ENCODE measurements at places on chromosomes 2 and 18.

DNA sequence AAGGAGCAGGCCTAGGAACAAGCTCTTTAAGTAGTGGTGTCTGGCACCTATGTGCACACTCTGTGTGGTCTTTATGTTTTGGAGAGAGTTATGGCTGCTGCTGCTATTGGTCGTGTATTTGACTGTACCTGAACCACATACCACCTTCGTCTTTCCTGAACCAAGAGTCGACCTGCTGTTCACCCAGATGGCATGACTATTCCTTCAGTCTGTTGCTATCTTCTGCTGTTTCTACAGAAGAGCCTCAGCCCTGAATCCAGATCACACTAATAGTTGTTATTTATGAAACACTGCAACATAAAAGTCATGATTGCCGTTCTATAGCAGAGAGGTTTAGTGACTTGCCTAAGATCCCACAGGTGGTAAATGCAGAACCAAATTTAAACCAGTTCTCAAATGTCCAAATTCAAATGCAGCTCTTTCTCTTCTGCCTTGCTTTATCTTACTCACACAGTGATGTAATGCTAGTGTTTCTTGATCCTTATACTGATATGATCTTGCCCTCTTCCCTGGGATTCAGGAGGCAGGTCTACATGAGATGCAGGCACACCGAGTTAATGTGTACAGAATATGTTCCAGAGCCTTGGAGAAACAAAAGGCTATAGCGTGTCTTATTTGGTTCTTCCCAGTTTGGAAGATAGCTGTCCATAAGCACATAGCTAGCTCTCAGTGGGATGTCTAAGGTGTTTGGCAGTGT lies 122.1 kb upstream of the FOSL2 start:
- DNase-seq = no peak

GRCh38 chr18:26225022-26225693 lies 1.1 kb upstream of the TAF4B start:
- no peak for DNase-seq

GRCh38 chr2:36770542-36771287 lies 74.2 kb downstream of the VIT start:
- peak; percentile 40 for DNase-seq

DNA sequence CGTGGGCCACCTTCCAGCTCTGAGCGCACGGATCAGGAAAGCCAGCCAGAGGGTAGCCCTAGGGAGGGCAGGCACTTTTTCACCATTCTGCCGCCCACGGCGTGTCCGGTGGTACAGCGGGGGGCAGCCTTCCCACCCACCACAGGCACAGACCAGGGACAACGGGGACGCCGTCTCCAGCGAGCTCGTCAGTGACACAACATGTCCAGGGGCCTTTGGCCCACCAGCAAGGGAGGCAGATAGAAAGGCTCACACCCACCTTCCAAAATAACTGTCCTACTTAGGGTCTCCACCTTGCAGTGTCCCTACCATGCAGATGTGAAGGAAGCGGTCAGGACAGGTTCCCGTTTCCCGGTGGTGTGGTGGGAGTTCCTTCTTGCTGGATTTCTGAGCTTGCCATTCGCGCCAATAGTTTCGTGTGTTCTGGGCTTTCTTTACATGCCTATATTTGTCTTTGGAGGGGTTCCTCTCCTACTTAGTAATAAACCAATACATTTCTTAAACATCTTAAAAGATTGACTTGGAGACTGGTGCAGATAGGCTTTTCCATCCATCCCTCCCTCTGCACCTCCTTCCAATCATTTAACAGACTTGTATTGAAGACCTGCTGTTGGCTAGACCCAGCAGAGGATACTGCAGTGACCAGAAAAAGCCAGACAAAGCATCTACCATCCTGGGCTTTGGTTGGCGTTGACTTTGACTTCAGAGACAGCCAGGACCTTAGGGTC lies 872 bp downstream of the ASB1 start:
- DNase-seq = no peak

- no peak for DNase-seq
Observed at GRCh38 chr18:36736094-36736493, 92.7 kb downstream of the TPGS2 start.

DNA sequence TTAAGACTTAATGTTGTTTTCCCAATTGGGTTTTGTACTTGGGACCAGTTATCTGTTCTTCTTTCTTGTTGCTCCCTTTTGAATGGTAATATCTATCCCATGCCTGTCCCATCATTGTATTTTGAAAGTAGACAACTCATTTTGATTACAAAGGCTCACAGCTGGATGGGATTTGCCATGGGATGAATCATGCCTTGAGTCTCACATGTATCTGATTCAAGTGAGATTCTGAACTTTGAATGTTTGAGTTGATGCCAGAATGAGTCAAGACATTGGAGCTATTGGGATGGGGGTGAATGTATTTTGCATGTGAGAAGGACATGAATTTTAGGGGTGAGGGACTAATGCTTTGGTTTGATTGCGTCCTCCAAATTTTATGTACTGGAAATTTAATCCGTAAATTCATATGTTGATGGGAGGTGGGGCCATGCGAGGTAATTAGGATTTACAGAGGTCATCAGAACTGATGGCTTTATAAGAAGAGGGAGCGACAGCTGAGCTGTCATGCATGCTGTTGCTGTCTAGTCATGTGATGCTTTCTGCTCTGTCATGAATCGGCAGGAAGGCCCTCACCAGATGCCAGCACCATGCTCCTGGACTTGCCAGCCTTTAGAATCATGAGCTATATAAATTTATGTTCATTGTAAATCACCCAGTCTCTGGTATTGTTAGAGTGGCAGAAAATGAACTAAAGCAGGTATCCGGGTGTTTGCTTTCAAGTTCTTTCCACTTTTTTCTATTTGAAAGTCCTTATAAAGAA lies 741.3 kb upstream of the RAB6C start:
- DNase-seq = no peak

All from activated T-cell treated with anti-CD3 and anti-CD28 coated beads for 48 hours (primary cell).